ENCODE measurements at places on chromosomes 12 and 14.

DNA sequence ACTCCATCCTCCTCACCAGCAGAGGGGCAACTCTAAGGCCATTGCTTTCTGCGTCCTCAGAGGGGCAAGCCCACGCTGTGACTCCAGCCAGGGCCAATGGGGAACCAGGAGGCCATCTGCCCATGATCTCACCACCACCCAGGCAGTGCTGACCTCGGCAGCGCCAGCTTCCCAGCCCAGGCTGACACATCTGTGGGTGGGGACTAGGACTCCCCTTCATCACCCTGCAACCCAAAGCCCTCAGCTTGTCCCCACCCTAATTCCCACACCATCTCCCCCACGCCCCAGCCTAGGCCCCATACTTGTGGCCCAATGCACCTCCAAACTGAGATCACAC lies 58.6 kb downstream of the VWF start:
- no peak for DNase-seq

DNA sequence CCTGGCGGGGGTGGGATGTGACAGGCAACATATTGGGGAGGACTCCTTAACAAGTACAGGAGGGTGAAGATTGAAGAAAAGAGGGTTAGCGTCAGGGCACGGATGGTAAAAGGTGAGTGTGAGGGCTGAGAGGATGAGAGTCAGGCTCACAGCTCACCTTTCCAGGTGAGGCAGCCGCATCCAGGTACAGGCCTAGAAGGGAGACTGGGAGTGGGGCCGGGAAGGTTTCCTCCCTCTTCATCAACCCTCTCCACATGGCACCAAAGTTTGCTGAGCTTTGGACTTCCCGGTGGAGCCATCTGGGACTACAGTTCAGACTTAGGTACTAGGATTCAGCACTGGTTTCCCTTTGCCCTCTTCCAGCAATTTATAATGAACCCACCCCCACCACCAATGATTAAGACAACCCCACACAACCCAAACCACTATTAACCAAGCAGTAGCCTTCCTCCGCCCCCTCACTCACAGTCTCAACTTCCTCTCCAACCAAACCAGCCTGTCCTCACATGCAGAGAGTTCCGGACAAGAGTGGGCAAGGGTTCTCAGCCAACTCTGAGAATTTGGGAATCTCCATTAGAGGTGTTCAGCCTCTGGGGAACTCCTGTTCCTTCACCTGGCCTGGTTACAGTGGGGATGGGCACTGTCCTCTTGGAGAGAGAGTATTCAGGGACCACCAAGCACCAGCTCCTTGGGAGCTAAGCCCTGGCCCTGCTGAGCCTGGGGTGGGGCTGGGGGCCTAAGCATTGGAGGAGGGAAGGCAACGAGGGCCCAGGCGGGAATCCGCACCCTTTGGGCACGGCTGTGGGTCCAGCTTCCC lies 2.4 kb upstream of the HOXC4 start:
- no peak for DNase-seq

- no peak for DNase-seq
These were observed 626.6 kb downstream of the TMTC2 start for GRCh38 chr12:83313322-83313721.

DNA sequence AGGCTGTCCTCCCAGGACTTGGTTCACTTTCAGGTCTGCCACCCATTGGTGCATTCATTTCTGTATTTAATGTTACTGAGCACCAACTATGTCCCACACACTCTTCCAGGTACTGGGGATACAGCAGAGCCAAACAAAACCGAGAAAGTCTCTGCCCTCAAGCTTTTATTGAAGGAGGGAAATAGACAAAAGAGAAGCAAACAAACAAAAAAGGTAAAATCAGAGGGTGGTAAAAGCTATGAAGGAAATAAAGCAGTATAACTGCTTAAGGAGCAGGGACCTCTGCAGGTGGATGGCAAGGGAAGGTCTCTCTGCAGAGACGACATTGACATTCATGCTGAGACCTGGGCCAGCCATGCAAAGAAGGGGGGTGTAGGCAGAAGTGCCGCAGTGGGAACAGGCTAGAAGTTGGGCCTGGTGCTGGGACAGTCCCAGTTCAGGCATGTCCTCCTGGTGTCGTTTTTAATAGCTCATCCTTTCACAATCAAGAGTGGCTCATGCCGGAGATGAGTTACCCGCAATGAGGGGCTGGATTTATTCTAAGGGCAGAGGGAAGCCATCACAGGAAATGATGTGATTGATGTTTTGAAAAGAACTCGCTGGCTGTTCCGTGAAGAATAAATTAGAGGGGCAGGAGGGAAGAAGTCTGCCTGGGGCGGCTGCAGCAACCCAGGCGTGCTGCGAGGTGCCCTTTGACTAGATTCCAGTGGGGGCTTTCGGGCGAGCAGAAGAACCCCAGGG lies 72.8 kb downstream of the IRF2BPL start:
- DNase-seq: peak; percentile 66

DNA sequence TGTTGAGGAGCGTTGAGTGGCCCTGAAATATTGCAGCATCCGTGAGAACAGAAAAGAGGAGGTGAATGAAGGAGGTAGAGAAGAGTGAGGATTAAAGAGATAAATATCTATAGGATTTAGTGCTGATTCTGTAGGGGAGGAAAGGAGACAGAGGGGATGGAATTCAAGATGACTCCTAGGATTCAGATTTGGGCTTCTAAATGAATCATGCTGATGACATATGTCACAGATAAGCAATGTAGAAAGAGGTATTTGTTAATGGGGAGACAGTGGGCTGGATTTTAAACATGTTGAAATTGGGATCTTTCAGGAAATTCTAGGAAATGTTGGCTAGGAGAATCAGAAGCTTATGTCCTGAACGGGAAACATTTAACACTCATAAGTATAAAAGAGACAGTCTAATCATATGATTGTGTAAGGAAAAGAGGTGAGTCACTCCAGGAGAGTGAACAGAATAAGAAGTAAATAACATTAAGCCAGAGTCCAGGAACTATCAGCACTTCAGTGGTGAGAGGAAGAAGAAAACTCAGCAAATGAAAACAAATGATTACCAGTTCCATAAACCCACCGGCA lies 58.1 kb upstream of the DIO2 start:
- DNase-seq: no peak

- DNase-seq: no peak
These were observed 22.9 kb downstream of the KRT18 start for GRCh38 chr12:52971679-52972329.

DNA sequence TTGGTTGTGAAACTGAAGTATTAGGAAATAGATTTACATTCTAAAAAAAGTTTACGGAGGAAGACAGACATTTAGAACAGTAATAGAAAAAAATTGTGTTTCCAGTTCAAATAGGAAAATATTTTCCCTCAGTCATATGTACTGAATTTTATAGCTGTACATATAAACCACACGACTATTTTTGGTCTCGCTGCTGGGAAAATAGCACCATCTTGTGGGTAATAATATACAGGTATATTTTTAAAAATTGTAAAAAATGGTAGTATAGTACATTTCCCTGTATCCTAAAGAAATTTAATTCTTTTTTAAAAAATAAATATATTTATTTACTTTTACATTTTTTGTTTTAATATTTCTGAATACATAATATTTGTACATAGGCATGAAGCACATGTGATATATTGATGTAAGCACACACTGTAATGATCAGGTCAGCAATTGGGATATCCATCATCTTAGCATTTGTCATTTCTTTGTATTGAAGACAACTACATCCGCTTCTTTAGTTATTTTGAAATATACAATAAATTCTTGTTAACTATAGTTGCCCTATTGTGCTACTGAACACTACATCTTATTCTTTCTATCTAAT lies 168.6 kb downstream of the ALX1 start:
- DNase-seq: peak; percentile 12

DNA sequence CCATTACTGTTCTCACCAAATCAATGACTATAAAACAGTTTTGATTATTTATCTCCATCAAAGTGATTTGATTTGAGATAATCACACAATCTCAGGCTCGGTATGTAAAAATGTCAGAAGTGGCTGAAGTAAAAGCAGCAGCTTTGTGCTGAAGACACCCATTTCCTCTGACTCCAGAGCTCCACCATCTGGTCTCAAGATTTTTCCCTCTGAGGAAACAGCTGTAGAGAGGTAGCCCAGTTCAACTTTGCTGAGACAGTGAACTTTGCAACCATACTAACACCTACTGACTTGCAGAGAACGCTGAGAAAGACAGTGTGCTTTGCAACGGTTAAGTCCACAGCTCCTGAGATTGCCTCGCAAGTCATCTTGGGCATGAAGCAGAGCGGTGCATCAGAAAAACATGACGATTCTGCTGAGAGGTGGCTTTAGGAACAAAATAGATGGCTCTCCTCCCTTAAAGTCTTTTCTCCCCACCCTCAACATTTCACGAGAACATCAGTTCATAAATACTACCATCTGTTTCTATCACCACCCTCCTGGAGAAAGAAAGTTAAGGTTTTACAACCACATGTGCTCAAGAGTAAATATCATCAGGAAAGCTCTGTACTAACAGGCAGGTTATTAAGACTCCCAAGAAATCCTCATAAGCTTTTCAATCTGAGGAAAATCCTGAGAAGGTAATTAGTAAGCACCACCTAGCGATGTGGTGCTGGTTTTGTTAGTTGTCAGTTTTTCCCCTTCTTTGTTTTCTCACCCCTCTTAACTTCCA lies 34.8 kb downstream of the HIGD1C start:
- no peak for DNase-seq

DNA sequence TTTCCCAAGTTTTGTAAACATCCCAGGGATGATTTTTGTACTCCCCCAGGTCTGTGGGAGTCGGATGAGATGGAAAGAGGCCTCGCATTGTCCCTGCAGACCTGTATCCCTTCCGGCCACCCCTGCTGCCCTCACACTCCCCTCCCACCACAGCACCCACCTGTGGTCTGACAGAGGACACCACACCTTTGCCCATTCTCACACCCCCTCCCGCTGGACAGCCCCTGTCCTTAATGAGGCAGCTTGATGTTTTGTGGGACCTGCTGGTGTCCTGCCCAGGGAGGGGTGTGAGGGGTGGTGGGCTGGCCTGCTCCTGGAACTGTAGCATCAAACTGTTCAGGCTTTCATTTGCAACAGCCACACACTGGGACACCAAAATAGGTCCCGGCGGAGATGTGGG lies 71.3 kb downstream of the EID3 start:
- DNase-seq: no peak

DNA sequence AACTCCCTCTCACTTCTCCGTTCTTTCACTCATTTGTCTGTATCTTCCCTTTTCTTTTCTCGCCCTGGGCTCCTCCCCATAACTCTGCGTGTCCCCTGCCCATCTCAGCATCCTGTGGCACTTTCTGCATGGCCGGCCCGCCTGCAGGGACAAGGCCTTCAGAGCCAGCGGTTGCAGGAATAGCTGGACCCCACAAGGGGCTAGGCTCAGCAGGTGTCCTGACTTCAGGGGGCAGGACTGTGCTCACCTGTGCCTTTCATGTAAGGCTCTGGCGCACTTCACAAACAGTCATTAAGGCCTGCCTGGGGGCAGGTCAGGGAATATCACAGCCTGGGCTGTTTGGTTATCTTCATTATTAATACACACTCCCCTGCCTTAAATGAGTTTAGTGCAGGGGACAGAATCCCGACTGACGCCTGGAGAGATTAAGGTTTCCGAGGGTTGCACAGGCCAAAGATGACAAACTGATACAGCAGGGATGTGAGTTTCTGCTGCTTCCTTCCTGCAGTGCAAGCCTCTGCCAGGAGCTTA lies 768.8 kb upstream of the TBX3 start:
- DNase-seq: no peak

DNA sequence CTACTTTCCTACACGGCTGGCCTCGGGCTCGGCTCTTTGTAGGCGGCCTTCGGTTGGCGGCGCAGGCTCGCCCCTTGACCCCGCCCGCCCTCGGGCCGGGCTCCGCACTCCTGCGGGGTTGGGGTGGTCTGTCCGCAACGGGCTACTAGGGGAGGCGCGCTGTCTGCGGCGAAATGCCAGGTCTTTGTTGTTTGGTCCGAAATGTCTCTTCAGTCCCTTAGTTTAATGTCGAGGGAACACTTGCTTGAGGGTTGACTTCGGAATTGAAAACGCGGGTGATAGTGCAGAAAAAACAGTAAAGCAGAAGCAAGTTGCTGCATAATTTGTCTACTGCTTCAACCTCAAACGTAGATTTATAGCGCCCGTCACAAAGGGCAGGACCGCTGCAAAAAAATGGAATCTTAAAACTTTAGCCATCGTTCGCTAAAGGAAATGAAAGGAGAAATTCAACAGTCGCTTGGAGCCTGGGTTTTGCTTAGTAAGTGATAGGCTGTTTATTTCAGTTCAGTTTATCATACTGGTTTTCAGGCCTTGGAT lies 390 bp downstream of the JKAMP start:
- no peak for DNase-seq

DNA sequence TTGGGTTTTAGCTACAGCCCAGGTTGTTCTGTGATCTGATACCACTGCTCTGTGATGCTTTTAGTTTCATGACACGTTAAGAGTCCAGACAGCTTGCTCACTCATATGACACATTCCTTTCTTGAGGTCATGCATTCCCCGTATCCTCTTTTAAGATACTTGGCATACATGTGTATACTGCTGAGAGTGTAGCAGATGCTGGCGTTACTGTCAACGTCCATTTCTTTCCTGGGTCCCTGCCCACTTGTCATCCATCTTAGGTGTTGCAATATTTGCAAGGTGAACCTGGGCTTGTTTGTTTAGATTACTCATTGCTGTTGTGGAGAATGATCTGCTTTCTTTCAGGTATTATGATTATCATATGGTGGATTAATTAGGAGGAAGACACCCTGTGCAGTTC lies 9.1 kb upstream of the EMP1 start:
- DNase-seq: no peak

DNA sequence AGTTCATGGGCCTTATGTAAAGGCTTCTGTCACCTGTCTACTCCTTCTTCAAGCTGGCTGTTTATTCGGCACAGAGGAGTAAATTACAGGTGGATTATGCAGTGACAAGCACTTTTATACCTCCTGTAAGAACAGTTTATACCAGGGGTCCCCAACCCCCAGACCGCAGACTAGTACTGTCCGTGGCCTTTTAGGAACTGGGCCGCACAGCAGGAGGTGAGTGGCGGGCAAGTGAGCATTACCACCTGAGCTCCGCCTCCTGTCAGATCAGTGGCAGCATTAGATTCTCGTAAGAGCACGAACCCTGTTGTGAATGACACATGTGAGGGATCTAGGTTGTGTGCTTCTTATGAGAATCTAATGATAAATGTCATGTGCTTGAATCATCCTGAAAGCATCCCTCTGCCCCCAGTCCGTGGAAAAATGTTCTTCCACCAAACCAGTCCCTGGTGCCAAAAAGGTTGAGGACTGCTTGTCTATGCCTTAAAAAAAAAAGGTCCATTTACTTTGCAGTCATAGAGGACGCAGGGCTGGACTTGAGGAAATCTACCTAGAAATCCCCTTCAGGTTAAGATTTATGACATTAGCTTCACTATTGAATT lies 78.8 kb downstream of the ETV6 start:
- no peak for DNase-seq

GRCh38 chr12:20403230-20403629 lies 34.9 kb downstream of the PDE3A start:
- DNase-seq: no peak

- DNase-seq: no peak
These were observed 31.4 kb downstream of the VWF start for GRCh38 chr12:6092784-6093722.

Data from NCI-H1417 treated with DMSO at 0.1 percent for 48 hours (cell line).